ENCODE measurements at places on chromosomes 6 and 20.

DNA sequence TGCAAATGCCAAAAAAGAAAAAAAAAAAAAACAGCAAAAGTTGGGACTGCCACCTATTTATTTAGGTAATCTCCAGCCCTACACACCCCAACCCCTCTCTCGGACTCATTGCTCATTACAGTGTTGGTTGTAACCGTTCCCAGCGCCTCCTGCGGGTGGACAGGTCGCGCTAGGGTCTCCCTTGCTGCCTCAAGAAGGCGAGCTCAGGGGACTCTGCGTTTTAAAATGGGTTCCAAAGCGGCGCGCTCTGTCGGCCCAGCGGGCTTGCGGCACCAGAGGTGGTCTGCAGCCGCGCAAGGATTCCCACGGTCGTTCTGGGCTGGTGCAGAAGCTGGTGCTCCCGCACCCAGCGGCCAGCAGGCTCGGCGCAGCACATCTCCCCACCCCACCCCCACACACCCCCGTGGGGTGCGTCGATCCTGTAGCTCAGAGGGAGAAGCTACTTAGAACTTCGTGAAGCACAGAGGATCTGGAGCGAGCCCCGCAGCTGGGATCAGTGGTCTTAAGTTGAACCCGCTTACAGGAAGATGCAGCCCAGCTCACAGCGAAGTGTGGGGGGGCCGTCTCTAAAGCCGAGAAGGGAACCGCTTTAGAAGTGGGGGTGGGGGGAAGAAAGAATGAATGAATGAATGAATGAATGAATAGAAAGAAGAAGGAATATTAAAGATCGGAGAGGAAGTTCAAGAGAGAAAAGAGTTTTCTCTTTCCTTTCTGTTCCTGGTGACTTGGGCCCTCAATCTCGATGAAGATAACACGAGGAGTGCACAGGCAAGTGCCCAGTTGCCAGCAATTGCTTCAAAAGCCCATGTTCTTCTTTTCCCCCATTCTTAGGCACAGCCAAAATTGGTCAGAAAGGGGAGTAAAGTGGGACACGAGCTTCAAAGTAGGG, 780 bp downstream of the TFAP2A start:
- DNase-seq: no peak

GRCh38 chr6:91198588-91199255, 611.9 kb upstream of the MAP3K7 start:
- no peak for DNase-seq

DNA sequence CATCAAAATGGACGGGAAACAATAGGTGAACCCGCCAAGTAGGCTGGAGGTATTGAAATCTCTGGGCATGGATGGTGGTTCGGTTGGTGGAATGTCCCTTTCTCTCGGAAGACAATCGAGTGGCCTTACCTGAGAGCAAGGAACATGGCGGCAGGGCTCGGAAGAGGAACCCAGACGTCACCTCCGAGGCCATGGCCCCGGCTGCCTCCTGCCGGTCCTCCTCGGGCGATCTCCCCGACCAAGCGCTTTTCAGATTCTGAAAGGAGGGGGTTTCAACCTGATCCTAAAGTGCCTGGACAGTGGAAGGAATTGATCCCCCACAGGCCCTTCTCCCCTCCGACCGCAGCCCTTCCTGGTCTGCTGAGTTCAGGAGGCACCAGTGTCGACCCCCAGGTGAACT, 47.2 kb downstream of the GNAS-AS1 start:
- DNase-seq: no peak

GRCh38 chr20:58444746-58445255, 55.8 kb downstream of the VAPB start:
- no peak for DNase-seq

DNA sequence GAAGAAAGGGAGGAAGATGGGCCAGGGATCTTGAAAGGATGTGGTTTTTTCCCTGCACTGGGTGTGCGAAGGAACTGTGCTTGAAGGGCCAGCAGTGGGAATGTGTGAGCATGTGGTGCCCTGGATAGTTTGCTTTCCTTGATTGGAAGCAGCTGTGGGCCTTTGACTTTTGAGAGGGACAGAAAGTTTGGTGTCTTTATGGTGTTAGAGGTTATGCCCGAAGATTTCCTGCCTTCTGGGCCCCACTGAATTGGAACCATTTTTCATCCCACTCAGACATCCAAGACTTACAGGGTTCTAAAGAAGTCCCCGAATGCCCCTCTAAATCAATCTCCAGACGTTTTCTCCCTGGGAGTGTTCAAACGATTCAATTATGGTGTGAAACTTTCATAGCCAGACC, 23.5 kb upstream of the EDN3 start:
- no peak for DNase-seq

DNA sequence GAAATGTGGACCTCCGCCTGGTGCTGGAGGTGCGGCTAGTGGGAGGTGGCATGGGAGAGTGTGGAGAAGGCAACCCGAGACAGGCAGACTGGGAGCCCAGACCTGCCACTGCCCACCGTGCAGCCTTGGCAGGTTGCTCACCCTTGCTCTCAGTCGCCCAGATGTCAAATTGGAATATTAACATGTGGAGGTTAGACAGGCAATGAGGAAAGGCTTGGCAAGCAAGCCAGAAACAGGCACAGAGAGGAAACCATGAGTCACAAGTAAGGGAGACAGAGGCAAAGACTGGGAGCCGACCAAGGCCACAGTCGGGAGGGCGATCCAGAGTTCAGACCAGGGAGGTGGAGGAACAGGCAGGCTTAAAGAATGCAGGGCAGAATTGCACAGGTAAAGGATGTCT, 178.2 kb downstream of the FOXC1 start:
- DNase-seq: no peak

- DNase-seq: no peak
Observed at GRCh38 chr20:62045529-62046285, 20.0 kb downstream of the TAF4 start.

Measured in stimulated activated CD4-positive, alpha-beta T cell treated with anti-CD3 and anti-CD28 coated beads, Interleukin-15, amount 100 ng/mL, for 48 hours (primary cell).